ENCODE measurements at places on chromosomes 2 and 18.

DNA sequence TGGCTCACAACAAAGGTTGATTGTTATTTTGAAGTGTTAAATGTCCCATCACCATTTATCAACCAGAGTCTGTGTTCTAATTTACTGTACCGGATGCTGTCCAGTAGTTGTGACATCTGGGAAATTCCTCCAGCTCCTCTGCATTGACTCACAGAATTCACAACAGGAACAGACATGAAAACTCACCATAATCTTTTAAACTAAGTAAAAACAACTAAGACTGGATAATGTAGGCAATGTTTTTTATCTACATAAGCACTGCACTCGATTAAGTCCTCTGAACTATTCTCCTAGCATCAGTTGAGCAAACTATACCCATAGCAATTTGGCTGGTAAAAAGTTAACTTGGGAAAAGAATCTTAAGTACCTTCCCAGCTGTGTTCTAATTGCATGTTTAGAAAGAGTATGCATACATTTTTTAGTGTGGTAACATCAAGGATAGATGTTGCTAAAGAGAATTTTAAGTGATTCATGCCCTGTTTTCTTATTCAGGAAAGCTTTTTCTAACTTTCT, 42.9 kb upstream of the MYO1B start:
- DNase-seq, result peak; percentile 88

DNA sequence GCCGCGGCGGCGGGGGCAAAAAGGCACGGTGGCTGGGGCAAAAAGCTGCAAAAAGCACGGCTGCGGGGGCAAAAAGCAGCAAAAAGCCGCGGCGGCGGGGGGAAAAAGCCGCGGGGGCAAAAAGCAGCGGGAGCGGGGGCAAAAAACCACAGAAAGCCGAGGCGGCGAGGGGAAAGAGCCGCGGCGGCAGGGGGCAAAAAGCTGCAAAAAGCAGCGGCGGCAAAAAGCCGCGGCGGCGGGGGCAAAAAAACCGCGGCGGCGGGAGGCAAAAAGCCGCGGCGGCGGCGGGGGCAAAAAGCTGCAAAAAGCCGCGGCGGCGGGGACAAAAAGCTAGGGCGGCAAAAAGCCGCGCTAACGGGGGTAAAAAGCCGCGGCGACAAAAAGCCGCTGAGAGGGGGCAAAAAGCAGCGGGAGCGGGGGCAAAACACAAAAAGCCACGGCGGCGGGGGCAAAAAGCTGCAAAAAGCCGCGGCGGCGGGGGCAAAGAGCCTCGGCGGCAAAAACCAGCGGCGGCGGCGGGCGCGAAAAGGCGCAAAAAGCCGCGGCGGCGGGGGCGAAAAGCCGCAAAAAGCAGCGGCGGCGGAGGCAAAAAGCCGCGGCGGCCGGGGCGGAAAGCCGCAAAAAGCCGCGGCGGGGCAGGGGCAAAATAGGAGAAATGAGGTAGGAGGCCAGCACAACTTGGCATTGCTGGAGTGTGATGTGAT, 123.4 kb downstream of the ANKRD30BL start:
- no peak for DNase-seq

DNA sequence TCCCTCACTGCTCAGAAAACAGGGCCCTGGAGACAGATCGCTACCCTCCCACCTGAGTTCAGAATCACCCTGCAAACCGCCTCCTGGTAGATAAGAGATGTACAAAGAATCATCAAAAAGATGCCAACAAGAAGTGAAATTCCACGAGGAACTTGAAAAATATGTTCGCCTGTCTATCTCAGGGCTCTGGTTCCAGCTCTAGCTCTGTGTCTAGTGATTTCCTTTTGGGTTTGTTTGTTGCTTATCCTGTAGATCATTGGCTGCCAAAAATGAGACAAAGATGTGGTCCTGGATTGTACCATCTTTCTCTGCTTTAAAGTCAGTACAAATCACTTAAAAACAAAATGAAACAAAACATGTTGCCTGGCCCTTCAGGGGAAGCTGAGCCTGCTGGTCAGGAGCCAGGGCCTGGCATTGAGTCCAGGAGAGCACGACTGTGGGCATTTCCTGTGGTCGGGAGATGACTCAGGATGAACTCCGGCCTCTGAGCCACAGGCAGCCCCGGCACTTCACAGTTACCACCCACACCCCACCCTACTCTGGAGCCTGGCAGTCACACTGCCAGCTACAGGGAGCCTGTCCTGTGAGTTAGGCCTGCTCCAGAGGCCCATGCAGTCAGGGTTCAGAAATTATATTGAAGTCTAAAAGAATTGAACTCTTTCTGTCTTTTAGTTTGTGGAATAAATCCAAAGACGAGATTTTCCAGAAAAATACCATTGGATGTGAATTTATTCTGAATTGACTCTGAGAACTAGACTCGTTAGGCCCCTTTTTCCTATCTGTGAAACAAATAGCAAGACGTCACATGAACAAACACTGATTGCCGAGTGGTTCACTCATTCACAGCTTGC, 8.0 kb upstream of the ITGB6 start:
- DNase-seq, result peak; percentile 98

DNA sequence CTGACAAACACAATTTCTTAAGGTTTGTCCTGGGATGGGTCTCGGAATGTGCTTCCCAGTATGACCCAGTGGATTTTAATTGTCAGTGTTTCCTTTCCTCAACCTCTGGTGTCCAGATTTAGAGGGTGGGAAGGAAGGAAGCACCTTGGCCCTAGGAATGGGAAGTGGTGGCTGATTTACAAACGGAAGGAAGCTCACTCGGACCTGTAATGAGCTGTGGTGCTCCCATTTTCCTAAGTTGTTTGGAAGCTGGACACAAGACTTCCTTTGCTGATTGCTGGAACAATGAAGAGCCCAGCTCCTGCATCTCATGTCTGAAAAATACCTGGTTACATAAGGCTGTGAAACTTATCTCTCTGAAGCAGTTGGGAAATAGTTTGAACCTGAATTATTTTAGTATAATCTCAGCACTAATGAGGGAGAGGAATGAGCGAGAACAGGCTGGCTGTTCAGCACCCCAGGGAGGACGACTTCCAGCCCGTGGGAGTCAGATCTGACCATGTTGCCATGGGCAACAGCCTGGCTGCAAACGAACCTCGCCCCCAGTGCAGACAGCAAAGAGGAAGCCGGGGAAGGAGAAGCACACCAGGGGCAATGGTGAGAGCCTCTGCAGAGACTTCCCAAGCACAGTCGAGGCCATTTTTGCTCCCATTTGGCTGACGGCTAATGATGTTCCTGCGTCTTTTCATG, 74.4 kb upstream of the ASB18 start:
- DNase-seq, result no peak

DNA sequence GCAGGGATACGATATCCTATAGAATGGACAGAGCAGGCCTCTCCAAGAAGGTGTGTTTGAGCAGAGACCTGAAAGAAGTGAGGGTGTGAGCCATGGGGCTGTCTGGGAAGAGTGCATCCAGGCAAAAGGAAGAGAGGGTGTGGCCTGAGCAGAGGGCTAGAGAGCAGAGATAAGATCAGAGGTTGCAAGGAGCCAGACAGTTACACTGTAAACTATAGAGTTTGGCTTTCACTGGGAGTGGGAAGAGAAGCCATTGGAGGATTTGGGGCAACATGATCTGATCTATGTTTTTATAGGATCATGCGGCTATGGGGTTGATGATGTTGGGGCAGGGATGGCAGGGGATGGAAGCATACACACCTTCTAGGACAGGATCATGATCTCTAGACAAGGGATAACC, 124.1 kb upstream of the MAP3K20 start:
- no peak for DNase-seq

- DNase-seq, result no peak
Observed at GRCh38 chr2:149028377-149028776, 10.1 kb upstream of the LYPD6B start.

GRCh38 chr2:103119352-103119751, 357.5 kb downstream of the TMEM182 start:
- no peak for DNase-seq

Data from MCF 10A (cell line).